ENCODE measurements at places on chromosomes 4 and X.

DNA sequence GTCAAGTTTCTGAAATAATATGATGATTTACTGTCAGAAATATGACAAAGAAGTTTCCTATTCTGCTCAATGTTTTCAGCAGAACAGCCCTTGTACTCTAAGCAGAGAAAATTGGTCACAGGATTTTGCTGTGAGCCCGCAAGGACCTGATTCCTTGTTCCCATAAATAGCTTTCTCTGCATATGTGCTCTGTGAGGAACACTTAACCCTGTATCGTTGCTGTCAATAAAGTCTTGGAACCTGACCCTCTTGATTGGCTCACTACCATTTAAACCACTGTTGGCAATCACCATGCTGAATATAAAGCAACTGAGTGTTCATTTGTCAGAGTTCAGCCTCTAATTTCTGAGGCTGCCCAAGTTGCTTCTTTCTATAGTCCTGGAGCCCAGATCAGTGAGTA is 158.2 kb upstream of the NOCT start:
- DNase-seq = no peak

GRCh38 chr4:147182041-147182440 is 236.4 kb upstream of the TTC29 start:
- no peak for DNase-seq

- peak; percentile 44 for DNase-seq
Observed at GRCh38 chrX:108347800-108348199, 90.4 kb downstream of the COL4A6 start.

- no peak for DNase-seq
Observed at GRCh38 chr4:186628058-186628711, 72.8 kb upstream of the MTNR1A start.

- no peak for DNase-seq
Observed at GRCh38 chrX:78029663-78030062, 60.2 kb upstream of the PGAM4 start.

DNA sequence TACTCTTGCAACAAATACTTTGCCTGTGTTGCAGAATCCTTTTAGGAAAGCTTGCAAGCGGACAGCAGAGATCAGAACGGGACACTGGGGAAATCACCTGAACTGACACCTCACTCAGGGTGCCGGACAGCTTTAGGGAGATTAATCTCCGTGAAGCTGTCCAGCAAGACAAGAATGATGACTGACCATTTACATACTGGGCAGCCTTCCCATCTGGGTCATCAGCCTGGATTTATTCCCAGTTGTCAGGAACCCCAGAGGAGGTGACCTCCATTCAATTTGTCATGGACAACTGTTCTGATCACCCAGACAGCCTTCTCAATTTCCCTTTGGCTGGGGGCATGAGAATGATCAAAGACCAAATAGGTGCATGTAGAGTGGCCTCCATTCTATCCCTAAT is 93.0 kb upstream of the EGFL6 start:
- no peak for DNase-seq

DNA sequence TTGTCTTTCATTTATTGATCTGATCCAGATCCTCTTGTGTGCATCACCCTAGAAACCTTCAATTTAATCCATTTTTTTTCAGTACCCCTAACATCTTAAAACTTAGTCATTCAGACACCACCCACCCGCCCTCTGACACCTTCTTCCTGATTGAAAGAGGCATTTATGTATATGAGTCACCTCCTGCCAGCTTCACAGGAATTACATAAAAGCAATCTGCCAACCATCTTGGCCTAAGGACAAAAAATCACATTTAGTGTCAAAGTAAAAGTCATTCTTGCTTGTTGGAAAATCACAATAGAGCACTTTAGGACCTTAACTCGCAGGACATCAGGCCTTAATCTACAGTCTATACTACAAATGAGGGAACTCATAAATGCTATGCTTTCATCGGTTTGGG is 52.1 kb downstream of the NDST3 start:
- DNase-seq = no peak

GRCh38 chr4:183348706-183349659 is 26.8 kb upstream of the CLDN24 start:
- DNase-seq = no peak

DNA sequence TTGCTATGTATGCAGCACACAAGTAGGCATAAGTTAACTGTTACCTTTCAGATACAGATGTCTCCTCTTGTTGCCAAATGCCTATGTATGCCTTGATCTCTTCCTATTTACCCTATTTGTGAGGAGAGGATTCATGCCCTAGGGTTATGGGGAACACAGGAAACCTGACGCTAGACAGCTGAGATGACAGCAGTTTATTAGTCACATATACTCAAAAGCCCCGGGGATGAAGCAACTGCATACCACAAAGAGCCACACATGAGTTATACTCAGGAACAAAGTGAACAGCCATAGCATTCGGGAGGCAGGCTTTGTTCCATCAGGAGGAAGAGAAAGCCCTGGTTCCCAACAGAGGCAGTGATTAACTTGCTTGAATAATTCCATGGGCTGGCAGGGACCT is 1011.7 kb upstream of the PCDH7 start:
- DNase-seq = no peak

- DNase-seq = no peak
Observed at GRCh38 chr4:42608551-42608950, 48.4 kb downstream of the ATP8A1 start.

- no peak for DNase-seq
Observed at GRCh38 chr4:118983293-118983692, 94.6 kb downstream of the SYNPO2 start.

DNA sequence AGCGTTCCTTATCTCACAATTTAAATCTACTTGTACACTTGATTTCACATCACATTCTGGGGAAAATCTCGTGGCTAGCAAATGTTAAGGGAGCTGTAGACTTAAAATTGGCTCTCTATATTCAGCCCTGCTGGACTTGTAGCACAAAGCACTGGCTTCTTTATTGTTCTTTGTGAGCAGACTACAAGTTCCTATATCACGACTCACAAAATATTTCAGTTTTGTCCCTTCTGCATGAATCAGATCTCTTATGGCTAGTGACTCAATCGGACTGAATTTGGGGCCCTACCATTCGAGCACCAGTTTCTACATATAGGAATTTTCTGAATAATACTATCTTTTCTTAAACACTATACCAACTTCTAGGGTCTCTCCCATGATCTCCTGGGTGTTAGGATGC is 390.1 kb downstream of the ADAM29 start:
- DNase-seq = no peak

GRCh38 chrX:107769581-107770317 is 5.8 kb downstream of the TSC22D3 start:
- no peak for DNase-seq

- no peak for DNase-seq
Observed at GRCh38 chr4:139455126-139455538, 1.2 kb downstream of the RAB33B start.

DNA sequence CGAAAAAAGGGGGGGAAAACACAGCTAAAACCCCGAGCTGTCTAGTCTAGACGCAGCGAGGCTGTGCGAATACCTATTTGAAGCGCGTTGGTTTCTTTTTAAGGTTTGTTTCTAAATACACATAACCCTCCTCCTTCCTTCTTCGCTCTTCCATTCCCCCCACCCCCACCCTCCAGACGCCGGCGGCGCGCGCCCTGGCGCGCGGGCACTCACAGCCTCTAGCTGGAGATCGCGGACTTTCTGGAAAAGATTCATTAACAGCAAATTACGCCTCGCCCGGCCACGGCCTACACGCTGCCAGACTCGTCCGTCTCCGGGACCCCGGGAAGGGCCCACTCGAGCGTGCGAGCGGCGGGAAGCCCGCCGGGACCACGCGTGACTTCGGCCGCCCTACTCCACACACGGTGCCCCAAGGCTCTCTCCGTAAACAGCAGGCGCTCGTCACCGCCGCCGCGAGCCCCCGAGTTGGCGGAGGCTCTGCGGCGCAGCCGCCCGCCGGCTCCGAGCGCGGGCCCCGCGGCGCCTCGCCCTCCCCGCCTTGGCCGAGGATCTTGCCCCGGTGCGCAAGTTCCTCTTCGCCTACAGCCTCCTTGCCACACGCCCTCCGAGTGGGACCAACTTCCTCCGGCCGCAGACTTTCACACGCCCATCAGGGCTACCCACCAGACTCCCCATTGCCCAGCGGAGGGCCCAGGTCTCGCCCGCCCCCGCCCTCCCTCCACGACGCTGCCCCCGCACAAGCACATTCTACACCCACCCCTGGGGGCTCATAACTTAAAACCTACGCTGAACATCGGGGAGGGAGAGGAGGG is 2.0 kb downstream of the BCOR start:
- no peak for DNase-seq

DNA sequence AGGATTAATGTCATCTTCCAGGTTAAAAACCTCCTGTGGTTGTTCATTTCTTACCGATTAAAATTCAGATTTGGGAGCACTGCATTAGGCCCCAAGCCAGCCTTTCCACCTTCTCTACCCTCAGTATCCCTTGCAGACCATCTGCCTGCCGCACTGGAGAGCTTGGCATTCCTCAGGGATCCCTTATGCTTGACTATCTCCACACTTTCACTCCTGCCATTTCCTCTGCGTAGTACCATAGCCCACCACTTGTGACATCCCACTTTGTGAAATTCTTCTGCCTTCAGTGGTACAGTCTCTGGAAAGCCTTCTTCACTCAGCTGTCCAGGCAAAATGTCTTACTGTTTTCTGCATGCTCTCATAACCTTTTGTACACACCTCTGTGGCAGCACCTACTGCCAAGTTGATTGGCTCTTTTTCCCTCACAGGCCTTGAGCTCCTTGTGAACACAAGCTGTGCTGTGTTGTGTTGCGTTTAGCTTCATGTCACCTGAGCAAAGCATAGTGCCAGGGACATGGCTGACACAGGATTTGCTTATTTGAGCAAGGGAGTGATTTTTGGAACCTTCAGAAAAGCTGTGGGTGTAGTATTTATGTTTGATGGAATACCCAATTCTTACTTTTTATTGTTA is 156.4 kb downstream of the ARX start:
- no peak for DNase-seq

DNA sequence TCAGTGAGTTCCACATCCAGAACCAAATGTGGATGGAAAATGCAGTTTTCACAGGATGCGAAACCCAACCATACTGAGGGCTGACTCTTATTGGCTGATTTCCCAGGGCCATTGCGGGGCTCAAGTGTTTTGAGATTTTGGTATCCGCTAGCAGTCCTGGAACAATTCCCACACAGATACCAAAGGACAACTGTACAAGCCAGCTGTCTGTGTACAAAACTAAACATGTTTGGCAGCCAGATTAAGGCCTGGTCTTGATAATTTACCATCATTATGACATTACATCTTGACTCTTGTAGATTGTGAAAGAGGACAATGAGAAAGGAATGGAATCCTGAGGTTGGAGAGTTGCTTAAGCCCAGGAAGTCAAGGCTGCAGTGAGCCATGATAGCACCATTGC is 121.9 kb downstream of the DKK2 start:
- DNase-seq = no peak

GRCh38 chr4:71162386-71162785 is 168.9 kb downstream of the DCK start:
- no peak for DNase-seq

- no peak for DNase-seq
Observed at GRCh38 chr4:81921751-81922159, 450.0 kb upstream of the RASGEF1B start.

DNA sequence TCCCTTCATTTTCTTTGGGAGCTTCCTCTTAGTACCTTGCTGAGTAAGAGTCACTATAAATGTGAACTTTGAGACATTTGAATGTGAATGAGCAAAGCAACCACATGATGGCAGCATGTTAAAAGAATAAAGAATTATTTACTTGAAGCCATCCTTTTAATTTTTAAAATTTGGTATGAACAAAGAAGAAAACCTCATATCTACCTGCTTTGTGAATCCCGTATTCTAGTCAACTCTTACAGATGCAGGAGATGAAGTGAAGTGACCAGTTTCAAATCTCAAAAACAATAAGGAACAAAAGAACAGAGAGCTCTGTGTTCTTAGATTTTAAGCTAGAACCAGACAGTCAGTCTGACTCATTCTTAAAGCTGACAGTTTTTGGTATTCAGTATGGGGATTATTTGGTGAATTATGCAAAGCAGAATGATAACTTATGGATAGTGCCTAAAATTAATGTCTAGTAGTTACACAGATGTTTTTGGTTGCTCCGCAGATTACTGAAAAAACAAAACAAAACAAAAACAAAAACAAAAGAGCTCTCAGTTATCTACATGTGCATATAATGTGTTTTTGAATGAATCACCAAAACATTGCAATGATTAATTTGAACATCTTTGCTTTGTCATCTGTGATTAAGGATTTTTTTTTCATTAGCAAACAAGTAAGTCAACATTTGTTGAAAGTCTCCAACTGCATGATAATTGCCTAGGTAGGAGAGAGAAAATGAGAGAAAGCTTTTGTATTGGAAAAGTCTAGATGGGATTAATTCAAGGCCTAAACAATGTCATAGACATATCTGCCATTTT is 48.2 kb upstream of the H2AZ1 start:
- DNase-seq = no peak

- DNase-seq = no peak
Observed at GRCh38 chrX:22516893-22517292, 244.2 kb downstream of the CBLL2 start.

DNA sequence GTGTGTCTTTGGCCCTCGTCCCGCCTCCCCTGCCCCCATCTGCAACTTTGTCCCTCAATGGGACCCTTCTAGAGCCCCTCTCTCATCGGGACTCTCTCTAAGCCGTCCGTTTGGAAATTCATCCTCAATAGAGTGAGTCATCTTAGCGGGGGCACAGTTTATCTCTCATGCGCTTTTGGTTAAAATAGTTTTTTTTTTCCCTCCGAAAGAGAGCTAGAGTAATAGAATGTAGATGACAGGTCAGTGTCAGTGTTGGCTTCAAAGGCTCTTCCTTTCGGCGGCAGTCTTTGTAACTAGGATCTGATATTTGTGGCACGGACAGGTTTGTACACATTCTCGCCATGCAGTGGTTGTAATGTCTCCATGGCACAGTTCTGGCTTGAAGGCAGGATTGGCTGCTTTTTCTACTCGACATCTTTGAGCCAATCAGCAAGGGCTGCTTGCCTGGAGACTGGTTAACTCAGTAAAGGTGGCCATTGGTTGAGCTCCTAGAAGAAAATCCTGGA is 989 bp downstream of the N4BP2 start:
- DNase-seq = no peak

DNA sequence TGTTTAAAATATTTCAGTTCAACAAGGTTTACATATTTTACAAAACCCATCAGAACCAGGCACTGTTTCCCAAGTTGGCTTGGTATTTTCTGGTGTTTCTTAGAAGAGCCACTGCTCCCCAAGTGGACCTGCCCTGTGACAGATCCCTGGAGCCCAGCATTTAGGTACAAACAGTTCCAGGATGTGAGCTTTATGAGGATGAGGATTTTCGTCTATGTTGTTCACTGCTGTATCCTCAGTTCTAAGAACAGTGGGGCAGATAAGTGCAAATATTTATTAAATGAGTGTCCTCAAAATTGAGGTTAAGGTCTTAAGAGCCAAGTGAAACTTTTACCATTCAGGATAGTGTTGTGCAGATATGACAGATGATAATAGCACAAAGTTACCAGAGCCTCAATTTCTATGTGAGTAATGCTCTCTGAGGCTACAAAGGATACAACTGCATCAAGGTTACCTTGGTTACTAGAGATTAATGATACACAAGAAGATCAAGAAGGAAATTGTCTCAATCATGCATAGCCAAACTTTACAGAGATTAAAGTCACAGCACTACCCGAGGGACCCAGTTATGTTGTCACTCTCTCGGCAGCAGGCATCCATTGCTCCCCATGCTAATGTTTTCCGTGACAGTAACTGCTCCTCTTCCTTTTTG is 37.5 kb downstream of the ANXA3 start:
- DNase-seq = no peak
